ENCODE measurements at places on chromosomes 12 and 14.

- DNase-seq: no peak
Measured at GRCh38 chr12:81863406-81863805, 104.3 kb upstream of the PPFIA2 start.

- no peak for DNase-seq
Measured at GRCh38 chr14:101965770-101966722, 1.7 kb downstream of the DYNC1H1 start.

DNA sequence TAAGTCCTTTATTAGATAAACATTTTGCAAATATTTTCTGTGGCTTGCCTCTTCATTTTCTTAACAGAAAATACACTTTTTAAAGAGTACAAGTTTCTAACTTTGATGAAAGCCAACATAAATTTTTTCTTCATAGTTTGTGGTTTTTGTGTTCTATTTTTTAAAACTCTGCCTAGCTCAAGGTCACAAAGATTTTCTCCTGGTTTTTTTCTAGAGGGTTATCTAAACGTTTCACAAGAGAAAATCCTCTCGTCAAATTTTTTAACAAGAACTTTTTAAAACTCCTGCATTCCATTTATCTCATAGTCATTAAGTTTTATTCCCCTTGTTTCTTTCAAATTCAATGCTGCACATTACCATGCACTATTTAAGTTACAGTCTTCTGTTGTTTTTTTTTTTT, 8.2 kb downstream of the AREL1 start:
- no peak for DNase-seq

DNA sequence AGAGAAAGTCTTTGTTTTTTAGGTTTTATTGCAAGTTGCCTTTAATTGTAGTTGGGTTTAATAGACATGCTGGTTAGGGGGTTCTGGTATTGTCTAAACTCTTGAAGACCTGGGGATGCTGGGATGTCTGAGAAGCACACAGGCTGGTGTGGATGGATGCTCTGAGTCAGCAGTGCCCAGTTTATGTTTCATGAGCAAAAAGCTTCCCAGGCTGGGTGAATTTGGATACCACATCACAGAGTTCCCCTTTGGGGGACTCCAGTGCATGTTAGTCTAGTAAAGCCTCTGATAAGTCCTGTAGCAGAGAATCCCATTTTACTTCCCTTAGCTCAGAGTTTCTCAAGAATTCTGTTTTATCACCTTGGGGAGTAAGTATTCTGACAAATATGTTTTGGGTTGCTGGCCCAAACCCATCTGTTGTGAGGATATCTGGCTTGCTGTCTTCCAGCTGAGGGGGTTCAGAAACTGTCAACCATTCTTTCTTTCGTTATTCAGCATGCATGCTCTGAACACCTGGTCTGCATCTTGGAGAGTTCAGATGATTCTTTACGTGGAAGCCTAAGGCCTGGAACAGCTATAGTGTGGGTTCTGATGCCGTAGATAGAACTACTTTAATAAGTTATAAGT, 509.1 kb downstream of the VRK1 start:
- no peak for DNase-seq

DNA sequence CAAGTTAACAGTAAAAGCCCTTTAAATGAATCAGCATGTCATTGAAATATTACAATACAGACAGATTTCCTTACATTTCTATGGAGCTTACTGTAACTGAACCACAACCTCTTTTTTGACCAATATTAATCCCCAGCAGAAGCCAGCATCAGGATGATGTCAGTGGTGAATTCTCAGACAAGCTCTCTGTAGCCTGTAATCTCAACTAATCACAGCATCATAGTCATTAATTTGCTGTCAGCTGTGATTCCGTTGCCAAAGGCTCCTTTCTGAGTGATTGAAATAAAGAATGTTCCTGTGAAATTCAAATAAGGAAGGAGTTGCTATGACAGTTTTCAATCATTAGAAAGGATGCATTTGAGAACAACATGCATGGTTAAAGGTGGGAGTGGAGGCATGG, 323.1 kb downstream of the PDZRN4 start:
- no peak for DNase-seq

- no peak for DNase-seq
Measured at GRCh38 chr12:91441246-91441645, 258.6 kb upstream of the DCN start.

- no peak for DNase-seq
Measured at GRCh38 chr12:98769068-98769467, 124.0 kb downstream of the APAF1 start.

GRCh38 chr12:49651855-49652254, 28.5 kb downstream of the PRPF40B start:
- no peak for DNase-seq

All from 8988T (cell line).